Activated CD8-positive, alpha-beta memory T cell treated with anti-CD3 and anti-CD28 coated beads for 1 hour (primary cell): ENCODE measurements at places on chromosomes 2 and 18.

DNA sequence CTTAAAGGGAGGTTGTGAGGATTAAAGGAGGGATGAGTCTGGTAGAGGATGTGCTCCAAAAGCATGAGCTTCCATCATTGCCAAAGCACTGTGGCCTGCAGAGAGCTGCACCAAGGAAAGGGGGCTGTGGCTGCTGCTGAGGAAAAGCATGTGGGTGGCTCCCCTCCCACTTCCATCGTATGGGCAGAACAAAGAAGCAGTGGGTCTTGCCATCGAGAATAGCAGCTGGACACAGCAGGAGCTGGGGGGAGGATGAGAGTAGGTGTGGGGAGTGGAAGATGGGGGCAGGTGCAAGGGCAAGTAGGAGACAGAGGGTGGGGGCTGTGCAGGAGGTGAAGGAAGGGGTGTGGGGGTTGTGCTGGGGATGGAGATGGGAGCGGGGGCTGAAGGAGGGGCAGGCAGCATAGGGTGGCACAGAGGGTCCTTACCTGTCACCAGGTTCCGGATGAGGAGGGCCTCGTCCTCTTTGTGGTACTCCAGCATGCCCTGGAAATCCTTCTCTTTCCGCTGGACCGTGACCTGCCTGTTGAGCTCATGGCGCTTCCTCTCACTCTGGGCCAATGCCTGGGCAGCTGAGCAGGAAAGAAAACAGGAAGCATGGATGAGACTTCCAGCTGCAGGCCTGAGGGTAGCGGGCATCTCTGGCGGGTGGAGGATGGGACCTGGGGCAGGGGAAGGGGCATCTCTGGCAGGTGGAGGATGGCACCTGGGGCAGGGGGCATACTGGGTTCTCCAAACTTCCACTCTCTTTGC, 33.6 kb upstream of the ACAA2 start:
- no peak for DNase-seq

DNA sequence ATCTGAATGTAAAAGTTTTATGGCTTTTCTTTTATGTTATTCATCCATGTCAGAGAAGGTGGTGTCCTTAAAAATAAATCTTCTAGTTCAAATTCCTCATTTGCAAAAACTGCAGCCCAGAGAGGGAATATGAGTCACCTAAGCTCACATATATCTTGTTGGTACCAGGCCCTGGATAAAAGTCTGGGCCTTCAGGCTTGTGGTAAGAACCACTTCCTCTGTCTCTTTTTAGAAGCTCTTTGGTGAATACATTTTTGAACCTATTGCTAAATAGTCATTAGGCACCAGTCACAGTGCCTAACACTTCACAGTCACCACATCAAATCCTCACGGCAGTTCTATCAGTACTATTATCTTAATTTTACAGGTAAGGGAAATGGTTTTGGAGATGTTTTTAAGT, 199.2 kb downstream of the KCNS3 start:
- no peak for DNase-seq

DNA sequence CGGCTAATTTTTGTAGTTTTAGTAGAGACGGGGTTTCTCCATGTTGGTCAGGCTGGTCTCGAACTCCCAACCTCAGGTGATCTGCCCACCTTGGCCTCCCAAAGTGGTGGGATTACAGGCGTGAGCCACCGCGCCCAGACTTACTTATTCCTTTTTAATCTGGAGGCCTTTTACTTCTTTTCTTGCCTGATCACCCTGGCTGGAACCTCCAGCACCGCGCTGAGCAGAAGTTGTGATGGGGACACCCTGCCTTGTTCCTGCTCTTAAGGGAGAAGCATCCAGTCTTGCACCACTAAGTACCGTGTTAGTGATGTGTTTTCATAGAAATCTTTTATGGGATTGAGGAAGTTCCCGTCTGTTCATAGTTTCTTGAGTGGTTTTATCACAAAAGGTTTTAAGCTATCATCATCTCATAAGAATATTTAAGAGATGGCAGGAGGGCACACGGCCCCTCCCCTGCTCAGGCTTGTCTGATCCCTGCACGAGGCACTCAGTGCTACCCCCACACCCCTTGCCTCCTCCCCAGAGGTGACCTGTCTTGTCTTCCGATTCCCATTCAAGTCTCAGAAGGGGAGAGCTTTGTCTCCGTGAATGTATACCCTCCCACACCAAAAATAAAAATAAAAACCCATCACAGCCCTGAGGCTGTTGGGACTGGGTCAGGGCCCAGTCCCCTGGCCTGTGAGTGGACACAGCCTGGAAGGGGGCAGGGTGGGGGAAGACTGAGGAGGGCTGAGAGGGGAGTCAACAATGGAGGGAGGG, 65.3 kb upstream of the SMAD7 start:
- DNase-seq, result no peak

- DNase-seq, result no peak
These were observed 963 bp downstream of the ERFE start for GRCh38 chr2:238159661-238160205.

GRCh38 chr2:128377071-128377910, 58.6 kb upstream of the HS6ST1 start:
- no peak for DNase-seq

GRCh38 chr2:28566521-28567041, 70.7 kb downstream of the PLB1 start:
- DNase-seq, result peak; percentile 85

DNA sequence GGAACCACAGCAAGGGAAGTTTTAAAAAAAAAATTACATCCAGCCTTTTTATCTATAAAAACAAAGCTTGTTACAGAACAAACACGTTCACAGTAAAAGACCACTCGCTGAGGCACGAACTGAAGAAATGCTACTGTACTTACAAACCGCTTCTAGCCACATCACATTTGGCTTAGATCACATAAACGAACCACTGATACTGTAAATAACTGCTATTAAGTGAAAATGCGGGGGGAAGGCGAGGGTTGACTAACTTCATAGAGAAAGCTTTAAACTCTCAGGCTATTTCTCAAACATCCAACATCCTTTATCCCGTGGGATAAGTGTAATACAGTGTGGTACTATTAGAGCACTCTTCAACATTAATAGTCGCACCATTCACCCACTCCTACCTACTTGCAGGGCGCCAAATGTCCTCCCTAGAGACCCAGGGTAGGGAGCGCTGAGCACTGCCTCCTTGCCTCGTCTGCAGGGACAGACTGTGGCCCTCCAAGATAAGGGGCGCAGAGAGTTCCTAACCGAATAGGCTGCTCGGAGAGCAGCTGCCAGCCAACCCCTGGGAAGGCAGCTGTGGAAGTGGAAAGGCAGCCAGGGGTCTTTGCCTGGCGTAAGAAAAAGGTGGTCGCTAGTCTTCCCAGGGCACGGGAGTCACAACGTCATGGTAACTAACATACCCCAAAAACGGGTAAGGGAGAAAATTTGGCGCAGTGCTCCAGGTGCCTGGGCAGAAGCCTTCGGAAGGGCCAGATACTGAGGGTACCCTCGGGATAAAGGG, 854 bp downstream of the GPR155 start:
- no peak for DNase-seq
